ENCODE measurements at places on chromosomes 5 and 9.

DNA sequence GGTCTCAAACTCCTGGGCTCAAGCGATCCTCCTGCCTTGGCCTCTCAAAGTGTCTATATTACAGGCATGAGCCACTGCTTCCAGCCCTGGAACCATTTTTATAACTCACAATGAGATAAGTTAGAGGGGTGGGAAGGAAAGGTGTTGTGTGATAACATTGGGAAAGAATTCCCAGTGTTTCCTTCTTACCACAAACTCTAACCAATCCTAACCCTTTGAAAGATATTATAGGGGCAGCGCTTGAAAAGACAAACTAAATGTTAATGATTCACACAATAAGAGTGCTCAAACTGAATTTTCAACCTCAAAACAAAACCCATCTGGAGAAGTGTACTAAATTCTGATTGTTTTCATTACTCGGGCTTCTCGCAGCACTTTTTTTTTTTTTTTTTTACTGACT is 109.7 kb downstream of the TSSK1B start:
- DNase-seq: no peak

- DNase-seq: peak; percentile 9
These were observed 180.6 kb downstream of the SNCAIP start for GRCh38 chr5:122492675-122493074.

DNA sequence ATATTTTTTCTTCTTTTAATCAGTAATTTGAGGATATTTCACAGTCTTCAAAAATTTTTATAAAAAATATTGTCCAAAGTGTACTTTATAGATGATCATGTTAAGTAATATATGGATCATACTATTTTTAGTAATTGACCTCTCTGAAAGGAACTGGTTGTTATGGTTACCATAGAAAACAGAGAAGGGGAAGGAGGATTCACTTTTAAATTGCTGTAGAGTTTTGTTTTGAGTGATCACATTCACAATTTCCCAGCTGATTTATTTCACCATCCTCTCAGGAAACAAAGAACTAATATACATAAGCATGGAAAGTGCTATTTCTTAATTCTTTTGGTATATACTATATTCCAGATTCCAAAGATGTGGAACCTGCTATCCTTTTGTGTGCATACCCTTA is 56.5 kb upstream of the NREP start:
- no peak for DNase-seq

GRCh38 chr5:157213527-157214243 is 33.0 kb downstream of the ITK start:
- DNase-seq: no peak

GRCh38 chr5:79512471-79513307 is 1.2 kb downstream of the HOMER1 start:
- no peak for DNase-seq

Measured in NCI-H774 (cell line).